ENCODE measurements at places on chromosomes 4 and X.

- DNase-seq: no peak
These were observed 29.0 kb downstream of the NKX3-2 start for GRCh38 chr4:13515268-13515667.

DNA sequence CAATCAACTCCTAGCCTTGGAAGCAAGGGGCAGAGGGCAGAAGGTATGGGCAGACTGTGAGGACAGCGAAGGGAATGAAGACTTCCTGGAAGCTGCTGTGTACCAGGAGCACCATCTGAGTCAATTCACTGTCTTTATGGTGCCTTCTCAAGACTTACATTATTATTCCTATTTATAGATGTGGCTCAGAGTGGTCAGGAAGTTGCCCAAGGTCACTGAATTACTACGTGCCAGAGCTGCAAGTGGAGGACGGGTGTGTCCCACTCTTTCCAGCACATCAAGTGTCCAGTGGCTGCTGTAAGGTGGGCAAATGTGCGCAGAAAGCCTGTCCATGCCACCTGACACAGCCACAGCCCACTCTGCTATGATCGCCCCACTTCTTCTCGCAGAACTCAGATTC lies 32.0 kb downstream of the SMPX start:
- DNase-seq: no peak

GRCh38 chrX:53071604-53072417 lies 10.4 kb upstream of the TSPYL2 start:
- peak; percentile 33 for DNase-seq

- DNase-seq: no peak
These were observed 111.4 kb upstream of the RXFP1 start for GRCh38 chr4:158410272-158410671.

- DNase-seq: peak; percentile 58
These were observed 88.3 kb downstream of the ZNF718 start for GRCh38 chr4:212438-213188.

DNA sequence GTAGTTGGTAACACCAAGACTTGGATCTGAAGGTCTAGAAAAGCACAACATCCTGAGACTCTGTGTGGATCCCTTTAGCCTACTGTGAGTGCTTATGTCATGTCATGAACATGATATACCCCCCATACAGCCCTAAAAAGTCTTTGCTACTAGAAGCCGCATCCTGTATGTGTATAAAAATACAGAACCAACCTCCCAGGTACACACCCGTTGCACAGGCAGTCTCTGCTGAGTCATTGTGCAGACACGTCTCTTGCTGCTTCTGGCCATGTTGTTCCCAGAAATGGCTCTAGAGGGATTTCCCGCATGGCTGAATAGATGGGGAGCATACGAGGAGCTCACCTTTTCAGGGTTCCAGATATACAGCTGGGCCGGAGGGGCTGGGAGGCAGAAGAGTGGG lies 93.3 kb downstream of the MAMLD1 start:
- DNase-seq: no peak
